ENCODE measurements at places on chromosomes 2 and 18.

DNA sequence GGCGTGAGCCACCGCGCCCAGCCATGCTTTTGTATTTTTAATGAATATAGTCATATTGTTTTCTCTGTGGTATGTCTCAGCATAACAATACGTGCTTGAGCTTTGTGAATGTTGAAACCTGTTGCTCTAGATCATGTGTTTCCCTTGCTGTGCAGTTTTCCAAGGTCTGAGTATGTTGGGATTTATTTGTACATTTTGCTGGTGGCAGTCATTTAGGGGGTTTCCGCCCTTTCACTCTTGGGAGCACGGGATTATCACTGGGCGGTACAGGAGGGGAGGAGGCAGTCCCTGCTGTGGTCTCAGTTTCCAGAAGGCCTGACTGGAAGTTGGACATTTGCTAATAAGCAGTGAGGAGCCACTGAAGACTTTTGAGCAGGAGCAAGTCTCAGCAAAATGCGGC lies 24.9 kb upstream of the CATIP start:
- DNase-seq: no peak

- DNase-seq: no peak
These were observed 330.3 kb upstream of the MEX3C start for GRCh38 chr18:51527826-51528225.

DNA sequence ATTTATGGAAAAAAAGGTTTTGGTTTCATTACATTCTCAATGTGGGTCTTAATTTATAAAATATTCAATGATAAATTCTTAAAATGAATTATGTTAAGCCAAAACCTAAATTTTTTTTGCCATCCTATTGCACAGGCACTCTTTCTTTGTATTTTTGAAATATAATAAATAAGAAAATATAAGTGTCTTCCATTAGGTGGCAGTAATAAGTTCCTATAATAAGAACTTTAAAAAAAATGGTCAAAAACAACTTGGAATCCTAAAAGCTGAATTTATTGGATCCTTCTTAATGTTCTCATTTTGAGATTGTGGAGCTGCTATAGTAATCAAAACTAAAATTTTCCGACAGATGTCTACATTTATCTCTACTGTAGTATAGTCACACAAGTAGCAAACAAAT lies 5.7 kb downstream of the CALCRL start:
- DNase-seq: no peak

- DNase-seq: no peak
These were observed 194.5 kb downstream of the IKZF2 start for GRCh38 chr2:212956665-212957607.

Measured in activated CD4-positive, alpha-beta T cell treated with anti-CD3 and anti-CD28 coated beads, Interleukin-2, amount 50 U/mL, for 24 hours (primary cell).